ENCODE measurements at places on chromosomes 11 and 22.

DNA sequence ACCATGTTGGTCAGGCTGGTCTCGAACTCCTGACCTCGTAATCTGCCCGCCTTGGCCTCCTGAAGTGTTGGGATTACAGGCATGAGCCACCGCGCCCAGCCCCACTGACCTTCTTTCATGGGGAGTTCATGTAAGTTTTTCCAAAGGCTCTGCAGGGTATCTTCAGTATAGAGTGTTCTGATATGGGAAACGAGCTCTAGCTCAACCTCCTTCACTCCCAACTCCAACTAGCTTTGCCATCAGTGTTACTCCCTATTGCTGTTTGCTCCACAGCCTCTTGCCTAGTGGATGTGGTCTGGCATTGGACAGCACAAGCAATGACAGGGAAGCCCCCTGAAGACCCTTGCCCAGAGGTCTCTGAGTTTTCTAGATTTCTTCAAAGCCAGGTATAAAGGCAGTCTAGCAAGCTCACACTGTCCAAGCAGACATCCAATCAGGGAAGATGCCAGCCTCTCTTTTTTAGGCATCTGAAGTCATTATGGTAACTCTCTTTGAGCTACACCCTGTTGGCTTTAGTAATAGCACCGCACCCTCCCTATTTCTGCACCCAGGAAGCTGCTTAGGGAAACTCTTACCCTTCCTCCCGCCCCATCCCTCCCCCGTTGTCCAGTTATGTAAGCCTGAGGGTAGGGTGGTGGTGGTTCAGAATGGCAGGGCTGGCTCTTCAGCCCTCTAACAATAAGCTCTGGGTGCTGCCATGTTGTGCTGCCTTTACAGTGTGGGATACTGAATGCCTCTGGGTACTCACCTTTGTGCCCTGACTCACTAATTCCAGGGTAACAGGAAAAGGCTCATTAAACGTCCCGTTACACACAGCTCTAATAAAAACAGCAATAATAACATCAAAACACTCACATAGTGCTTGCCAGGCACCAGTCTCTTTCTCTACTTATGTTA is 41.4 kb upstream of the CLDN5 start:
- DNase-seq, result no peak

DNA sequence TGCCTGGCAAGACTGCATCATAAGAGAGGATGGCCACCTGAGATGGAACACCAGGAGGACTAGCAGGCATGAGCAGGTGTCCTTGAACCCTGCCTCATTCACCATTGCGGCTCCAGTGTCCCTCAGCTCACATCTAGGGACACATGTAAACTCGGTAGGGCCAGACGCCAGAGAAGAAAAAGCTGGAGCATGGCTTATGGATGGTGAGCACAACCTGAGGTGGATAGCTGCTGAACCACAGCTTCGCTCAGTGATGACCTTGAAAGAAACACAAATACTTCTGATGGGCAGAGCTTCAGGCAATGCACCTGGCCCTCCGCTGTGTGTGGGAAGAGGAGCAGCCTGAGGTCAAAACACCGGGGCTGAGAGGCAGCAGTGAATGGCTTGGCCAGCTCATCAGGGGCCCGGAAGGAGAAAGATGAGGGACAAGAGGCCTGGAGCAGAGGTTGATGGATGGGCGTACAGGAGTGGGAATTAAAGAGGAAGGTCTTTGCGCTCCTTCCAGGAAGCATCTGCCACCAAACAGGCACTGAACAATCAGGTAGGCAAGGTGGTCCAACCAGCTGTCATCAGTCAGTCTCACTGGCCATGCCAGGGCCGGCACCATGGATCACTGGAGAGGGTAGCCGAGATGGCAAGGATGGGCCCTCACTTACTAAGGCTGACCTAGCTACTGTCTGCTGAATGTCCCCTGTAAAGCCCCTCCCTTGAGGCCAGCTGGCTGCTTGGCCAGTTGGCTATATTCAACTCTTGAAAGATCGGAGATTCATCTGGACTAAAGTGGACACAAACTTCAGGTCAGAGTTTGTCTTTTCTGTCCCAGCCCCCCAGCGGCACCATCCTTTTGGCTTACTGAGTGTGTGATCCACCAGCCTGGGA is 89.7 kb downstream of the MYEOV start:
- DNase-seq, result no peak

- peak; percentile 0 for DNase-seq
Observed at GRCh38 chr11:39374963-39375698, 2084.3 kb downstream of the LRRC4C start.

DNA sequence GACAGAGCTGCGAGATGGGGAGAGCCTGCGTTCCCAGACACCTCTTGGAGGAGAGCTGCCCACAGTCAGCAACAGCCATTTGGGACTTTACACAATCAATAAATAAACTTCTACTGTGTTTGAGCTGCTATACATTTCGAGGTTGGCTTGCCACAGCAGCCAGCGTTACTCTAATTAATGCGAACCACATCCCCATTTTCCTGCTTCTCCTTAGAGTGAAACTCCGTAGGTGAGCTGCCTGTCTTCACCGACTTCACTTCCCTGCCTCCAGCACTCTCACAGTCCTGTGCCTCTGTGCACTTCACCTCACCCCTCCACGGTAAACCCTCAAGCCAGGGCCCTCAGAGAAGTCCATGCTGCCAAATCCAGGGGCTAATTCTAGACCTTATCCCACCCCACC is 5.9 kb upstream of the SLC22A12 start:
- no peak for DNase-seq

DNA sequence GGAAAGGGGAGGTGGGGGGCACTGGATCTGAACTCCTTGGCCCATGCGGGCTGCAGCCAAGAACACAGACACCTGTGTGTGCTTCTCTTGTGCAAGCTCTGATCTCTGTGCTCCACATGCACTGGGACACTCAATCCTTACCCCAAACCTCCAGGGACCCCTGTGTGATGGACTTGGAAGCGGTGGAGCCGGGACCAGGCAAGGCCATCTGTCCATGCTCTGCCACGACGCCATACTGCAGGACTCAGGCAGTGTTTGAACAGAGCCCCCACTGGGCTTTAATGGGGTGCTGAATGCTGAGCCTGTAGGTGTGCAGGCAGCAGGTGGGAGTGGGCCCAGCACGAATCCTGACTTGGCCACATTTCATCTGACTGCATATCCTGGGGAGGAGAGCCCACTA is 23.4 kb downstream of the PPM1F start:
- DNase-seq, result no peak

- DNase-seq, result no peak
Observed at GRCh38 chr11:118883368-118884071, at the start of gene CXCR5. CXCR5 (plus strand) TSS chr11:118883892; CDS start chr11:118883942, 50 bp downstream.

GRCh38 chr11:65290448-65291165 is 24.1 kb upstream of the CDC42EP2 start:
- no peak for DNase-seq

DNA sequence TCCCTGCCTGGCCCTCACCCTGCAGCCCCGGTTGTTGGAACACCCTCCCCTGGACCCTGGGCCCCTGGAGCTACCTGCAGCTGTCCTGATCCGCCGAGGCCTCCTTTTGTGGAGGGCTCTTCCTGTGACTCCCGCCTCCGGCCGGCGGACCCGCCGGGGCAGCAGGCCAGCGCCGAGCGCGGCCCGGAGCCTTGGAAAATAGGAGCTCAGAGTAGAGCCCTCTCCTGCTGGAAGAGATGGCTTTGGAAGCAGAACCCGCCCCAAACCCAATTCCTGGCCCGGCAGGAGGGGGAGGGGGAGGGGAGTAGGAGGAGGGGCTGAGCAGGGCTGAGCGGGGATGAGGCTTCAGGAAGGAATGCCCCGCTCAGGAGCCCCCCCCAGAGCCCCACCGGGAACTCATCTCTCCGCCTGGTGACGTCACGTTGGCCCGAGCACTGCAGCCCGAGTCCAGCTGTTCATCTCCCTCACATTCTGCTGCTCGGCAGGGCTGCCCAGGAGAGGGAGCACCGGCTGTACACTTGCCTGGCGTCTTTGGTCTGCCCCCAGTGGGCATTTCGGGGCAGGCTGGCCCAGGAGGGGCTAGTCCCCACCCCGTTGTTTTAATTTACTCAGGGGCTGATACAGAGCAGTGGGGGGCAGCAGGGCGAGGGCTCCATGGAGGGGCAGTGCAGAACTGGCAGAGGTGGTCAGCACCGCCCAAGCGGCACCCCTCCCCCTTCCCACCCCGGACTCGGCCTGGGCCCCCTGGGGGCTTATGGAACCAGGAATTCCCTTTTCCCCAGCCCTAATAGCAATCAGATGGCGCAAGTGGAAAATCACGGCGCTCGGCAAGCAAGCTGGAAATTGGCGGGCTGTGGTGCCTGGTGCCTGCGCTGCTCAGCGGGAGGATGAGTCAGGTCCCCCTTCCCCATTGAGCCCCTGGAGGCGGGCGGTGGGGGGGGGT is at the start of gene MRGPRF:
TSS of gene MRGPRF (minus strand) at position 238 of the 943 bp plus-strand sequence. CDS start 3,345 bp downstream, outside the sequence.
- no peak for DNase-seq

DNA sequence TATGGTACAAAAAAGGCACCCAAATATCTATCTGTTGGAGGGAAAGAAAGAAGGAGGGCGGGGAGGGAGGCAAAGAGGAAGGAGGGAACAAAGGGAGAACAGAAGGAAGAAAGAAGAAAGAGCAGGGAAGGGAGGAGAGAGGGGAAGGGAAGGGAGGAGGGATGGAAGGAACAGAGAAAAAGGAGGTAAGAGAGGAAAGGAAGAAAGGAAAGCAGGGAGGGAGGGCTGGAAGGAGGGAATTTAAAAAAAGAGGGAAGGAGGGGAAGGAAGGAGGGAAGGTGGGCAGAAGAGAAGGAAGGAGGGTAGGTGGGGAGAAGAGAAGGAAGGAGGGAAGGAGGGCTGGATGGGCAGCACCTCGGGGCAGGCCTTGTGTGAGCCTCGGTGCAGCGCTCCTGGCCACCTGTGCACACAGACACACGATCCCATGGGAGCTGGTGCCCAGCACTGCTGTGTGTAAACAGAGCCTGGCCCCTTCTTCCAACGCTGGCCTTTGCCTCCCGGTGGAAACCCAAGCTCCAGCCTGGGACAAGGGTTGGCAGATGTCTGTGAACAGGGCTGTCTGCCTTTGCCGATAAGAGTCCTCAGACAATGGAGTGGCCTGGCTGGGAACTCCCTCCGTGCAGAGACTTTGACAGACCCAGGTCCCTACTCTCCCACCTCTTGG is 23.2 kb downstream of the SMIM38 start:
- no peak for DNase-seq

GRCh38 chr22:23531966-23532705 is 48.0 kb downstream of the IGLL1 start:
- no peak for DNase-seq
